A549 (cell line): ENCODE measurements at places on chromosomes 6 and 20.

- DNase-seq: no peak
Observed at GRCh38 chr6:127436578-127437110, 22.5 kb downstream of the KIAA0408 start.

DNA sequence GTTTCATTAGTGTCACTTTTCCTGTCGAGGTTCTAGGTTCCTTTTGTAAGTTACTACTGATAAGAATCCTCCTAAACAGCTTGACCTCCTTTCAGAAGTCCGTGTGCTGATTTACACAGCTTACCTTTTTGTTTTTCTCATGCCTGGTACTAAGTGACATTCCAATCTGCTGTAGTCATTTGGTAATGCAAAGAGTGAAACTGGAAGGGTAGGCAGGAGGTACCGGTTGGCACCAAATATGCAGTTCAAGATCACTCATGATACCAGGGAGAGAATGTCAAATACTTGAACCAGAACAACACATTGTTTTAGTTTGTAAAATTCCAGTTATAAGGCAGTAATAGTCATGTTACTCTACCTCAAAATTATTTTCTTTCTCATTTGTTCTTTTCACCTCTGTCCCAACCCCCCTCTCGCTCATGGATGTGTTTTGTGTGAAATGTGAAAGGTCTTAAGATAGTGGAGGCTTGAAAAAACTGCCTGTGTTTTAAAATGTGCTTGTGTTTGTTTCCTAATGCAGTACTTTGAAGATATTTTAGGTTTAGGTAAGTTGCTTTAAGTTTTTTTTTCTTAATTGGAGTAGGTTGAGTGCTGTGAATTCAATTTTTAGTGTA is 23.2 kb downstream of the AFDN start:
- peak; percentile 4 for DNase-seq

DNA sequence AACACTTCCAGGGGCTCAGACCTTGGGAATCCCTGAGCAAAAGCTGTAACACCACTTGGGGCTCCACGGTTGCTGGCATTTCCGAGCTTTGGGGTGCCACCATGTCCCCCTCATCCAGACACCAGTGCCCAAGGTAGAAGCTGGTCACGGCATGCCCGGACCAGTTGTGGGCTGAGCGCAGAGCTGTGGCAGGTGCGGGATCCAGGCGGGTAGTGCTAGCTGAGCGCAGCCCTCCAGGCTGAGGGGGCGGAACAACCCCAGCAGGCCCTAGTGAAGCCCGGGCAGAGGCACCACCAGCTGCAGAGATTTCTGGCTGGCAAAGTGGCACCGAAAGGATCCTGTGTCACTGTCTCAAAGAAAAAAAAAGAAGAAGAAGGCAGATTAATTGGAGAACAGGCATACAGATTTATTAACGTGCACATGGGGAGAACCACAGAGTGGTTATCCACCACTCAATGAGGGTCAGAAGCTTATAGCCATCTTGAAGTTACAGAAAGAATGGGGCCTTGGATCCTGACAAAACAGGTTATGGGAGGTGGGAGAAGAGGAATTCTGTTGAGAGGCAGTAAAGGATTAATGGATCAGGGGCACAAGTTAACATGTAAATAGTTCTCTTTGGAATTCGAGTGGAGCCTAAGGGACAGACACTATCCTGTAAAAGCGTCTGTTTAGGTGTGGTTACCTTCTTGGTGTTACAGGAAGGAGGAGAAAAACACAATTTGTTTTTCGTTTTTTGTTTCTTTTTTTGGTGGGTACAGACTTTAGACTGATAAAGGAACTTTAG is 107.5 kb downstream of the CD24 start:
- DNase-seq: no peak

DNA sequence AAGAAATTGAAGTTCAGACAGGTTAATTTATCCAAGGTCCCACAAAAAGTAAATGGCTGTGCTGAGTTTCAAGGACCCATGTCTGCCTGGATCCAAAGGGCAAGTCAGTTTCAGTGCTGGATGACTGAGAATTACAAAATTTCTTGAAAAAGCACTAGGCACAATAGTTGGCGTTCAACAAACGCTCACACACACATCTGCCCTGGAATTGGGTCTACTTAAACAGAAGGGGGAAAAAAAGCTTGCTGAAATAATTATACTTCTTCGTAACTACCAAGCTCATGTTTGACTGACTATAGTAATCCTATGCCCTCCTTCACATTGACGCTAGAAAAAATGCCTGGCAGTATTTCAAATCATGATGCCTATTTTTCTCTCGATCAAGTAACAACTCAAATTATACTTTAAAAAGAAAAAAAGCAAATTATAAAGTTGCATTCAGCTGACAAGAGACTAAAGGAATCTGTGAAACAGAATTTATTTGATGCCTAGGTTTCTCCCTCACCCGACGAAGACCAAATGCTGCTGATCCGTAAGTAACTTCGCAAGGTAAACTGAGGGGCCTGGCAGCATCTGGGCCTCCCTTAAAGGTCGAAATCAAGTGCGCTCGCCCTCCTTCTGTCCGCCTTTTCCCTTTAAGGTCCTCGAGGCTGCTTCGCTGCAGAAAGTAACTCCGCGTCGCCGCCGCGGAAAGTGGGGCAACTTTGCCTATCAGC is 650 bp upstream of the CD2AP start:
- DNase-seq: no peak

DNA sequence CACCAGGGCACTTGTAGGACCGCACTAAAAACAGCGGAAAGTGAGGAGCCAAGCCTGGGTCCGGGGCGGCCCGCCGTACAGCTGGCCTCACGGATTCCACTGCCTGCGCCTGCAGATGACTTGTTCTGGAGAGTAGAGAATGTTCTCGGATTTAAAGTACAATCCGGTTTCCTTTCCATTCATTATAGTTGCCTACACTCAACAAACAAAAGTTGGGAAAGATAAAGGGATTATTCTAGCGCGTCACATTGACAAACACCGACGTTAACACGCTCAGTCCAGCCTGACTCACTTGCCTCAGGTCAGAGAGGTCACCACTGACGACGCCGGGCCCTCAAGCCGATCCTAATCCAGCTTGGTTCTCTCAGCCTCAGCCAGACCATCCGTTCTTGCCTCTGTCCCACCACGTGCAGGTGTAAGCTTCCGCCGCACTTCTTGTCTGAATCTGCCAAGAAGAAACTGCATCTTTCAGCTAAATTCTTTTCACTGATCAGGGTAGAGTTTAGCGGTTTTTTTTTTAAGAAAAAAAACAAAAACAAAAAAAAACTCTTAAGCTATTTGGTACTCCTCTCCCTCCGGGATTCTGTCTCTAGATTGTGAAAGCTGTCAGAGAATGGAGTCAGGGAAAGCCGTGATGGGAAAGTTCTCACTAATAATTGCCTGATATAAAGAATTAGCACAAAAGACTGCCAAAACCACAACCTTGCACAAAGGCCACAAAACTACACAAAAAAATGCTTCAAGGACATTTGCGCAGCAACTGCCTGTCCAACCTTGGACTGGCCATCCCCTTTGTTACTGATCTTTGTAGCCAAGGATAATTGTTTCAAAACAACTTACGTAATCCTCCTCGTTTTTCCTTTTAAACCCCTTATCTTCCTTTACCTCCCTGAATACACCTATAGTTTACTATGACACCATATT is 1.1 kb upstream of the PHF10 start:
- DNase-seq: peak; percentile 78

DNA sequence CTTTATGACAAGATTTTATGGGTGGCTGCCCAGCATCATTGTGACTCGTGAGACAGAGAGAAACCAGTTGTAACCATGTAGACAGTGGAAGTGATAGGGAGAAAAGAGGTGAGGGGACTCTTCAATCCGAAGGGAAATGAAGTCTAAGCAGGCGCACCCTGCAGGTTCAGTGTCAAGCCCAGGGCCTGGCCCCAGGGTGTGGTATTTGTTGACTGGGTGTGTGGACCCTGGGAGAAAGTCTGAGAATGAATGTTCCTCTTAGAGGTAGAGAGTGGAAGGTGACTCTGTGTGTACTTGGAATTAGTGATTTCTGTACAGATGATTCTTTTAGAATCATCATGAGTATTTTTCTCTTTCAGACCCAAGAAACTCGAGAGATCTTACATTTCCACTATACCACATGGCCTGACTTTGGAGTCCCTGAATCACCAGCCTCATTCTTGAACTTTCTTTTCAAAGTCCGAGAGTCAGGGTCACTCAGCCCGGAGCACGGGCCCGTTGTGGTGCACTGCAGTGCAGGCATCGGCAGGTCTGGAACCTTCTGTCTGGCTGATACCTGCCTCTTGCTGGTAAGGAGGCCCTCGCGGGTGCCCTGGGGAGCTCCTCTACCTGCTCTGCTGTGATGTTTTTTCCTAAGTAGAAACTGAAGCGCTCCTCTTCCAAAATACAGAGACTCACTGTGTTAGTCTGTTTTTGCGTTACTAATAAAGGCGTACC is 68.0 kb downstream of the PTPN1 start:
- DNase-seq: no peak

DNA sequence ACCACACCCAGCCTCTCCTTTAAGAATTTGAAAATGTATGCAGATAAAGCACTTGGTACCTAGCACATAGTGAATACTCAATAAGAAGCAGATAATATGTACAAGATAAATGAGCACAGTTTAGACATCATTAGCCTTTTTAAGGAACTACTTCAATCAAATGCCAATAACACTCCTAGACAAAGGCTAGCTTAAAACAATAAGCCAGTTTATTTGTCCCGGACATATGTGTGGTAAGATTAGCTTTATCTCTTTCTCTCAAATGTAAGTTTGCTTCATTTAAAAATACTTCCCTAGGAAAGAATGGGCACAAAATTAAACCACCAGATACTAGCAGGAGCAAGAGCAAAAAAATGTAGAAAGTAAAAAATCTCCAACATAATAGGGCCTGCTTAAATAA is 73.8 kb downstream of the MAP3K5 start:
- DNase-seq: no peak

DNA sequence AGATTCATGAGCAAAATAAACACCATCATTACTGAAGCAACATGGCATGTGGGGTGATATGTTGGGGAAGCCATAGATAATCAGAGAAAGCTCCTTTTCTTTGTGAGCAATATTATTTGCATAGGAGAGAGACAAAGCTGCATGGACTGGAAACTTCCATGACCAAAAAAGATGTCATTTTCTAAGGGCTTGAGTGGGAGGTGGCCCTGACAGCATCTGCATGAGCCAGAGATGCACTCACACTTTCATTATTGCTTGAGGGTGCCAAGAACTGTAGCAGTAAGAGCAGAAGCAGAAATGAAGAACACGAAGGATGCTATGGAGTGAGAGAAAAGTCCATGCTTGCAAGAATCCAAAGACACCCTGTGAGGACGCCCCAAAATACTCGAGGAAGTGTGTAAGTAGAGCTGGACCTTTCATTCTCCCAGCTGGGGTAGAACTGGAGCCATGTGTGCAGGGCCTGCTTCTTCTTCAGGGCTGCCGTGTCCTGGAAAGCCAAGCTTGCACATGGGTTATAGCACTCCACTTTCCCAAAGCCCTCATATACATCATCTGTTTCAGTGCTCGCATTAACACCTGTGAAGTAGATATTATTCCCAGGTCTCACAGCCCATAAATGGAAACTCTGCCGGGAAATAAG is 851.2 kb downstream of the DHX35 start:
- DNase-seq: no peak

GRCh38 chr20:12670301-12670700 is 338.5 kb upstream of the SPTLC3 start:
- DNase-seq: no peak

- DNase-seq: no peak
Observed at GRCh38 chr20:34237942-34238341, 3.3 kb upstream of the ASIP start.

- no peak for DNase-seq
Observed at GRCh38 chr6:28139860-28140543, 1.7 kb upstream of the ZKSCAN8 start.

- no peak for DNase-seq
Observed at GRCh38 chr20:24950836-24951525, 1.9 kb downstream of the CST7 start.

DNA sequence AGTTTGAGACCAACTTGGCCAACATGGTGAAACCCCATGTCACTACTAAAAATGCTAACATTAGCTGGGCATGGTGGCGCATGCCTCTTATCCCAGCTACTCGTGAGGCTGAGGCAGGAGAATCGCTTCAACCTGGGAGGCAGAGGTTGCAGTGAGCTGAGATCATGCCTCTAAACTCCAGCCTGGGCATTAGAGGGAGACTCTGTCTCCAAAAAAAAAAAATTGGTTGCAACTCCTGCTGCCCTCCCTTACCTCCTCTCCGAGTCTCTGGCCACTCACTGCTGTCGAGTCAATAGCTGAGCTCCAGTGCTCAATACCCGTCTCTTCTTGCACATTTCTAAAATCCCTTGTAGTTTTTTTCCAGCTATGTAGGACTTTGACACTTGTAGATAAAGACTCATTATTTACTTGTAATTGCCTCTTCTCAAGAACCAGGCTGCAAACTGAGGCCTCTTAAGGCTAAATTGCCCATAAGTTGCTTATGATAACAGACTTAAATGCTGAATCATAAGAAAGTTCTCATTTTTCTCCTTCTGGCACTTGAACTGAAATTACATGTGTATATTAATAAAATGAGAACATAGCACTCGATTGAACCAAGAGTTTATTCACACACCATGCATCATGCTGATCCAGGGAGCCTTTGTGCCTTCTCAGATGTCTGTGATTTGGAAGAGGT is 13.8 kb downstream of the HECA start:
- no peak for DNase-seq

DNA sequence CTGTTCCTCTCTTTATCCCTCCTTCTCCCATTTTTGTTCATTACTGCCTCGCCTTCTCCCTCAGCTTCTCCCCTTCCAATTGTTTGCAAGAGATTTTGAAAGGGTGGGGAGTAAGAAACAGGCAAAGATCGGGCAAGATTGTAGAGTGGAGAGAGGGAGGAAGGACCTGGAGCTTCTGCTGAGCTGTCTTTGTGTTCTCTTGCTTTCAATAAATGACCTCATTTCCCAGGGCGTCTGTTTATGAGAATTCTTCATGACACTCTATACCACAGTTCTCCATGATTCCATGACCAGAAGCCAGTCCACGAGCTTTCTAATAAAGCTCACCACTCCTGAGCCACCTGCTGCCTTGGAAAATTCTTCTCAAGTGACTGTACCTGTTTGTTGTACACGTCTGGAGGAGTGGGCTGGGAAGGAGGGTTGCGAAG is 50.0 kb upstream of the PLEKHG1 start:
- no peak for DNase-seq
